ENCODE measurements at places on chromosomes 4 and X.

DNA sequence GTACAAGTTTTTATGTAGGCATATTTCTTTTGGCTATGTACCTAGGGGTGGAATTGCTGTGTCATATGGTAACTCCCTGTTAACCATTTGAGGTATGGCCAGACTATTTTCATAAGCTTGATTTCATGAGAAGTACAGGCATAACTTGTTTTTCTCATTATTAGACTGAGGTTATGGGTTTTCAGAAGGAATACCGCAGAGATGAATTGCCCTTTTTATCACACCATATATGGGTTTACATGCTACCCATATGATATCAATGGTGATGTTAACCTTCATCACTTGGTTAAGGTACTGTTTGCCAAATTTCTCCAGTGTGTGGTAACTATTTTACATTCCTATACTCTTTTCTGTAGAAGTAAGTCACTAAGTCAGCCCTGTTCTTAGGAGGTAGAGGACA, 23.5 kb downstream of the RAB40A start:
- DNase-seq, result no peak

- no peak for DNase-seq
Observed at GRCh38 chr4:184409911-184410692, 64.2 kb downstream of the IRF2 start.

- no peak for DNase-seq
Observed at GRCh38 chrX:19057856-19058255, 64.4 kb downstream of the ADGRG2 start.

DNA sequence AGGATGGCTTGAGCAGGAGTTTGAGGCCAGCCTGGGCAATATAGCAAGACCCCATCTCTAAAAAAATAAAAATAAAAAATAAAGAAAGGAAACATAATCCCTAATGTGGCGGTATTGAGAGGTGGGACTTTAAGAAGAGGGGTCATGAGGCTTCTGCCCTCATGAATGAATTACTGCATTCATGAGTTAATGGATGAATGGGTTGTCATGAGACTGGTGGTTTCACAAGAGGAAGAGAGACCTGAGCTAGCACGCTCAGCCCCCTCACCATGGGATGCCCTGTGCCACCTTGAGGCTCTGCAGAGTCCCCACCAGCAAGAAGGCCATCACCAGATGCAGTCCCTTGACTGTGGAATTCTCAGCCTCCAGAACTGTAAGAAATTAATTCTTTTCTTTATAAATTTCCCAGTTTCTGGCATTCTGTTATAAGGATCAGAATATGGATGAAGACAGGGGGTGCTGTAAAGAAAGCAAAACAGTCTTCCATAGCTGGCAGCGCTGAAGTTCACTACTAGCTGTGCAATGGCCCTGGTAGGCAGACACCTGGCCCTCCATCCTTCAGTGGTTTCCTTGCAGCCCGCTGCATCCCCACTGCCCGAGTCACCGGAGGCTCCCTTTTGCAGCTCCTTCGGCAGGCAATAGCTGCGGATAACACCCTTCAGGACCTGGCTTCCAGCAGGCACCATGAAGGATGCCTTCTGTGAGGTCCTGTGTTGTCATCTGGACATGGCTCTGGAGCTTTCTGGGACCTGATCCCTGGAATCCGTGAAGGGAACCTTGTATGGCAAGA, 44.8 kb upstream of the NSG1 start:
- no peak for DNase-seq

GRCh38 chrX:46913667-46914066, 1.4 kb downstream of the JADE3 start:
- no peak for DNase-seq
